NCI-H1105 (cell line): ENCODE measurements at places on chromosomes 7 and 10.
A peak's percentile ranks its signal among the peaks of the same experiment; 100 is the strongest.

GRCh38 chr7:74479961-74480829, 26.5 kb downstream of the GTF2IRD1 start:
- no peak for DNase-seq

DNA sequence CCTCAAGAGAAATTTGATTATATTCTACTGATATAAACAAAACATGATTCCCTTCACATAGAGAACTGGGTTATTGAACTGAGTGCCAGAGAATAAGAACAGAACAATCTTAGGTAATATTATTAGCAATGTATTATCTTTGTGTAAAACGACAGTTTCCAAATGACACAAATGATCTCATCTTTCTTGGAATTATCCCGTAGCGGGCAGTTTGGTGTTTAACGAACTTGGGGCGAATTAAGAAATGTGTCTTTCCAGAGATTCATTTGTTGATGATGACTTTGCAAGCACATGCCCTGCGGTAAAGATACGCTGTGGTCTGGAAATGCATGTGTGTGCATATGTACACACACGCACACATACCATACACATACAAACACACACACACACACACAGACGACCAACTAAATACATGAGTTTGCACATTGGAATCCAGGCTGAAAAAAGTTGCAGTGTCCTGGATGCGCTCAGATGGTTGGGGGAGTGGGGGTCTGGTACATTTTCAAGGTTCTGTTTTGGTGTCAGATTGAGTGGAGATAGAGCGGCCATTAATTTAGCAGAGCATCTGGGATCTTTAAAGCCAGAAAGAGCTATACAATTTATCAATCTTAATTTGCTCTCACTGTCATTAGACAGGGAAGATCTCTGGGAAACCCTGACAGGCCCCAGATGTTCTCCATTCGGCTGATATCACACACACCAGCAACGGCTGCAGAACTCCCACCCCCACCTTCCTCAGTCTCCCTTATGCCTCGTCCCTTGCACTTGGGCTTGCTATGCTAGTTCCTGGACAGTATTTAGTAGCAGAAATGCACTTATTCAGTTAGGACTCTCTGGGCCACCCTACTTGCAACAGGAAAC, 112.4 kb upstream of the FAM171A1 start:
- no peak for DNase-seq

- DNase-seq: no peak
These were observed 6.3 kb downstream of the CALML5 start for GRCh38 chr10:5492929-5493576.

DNA sequence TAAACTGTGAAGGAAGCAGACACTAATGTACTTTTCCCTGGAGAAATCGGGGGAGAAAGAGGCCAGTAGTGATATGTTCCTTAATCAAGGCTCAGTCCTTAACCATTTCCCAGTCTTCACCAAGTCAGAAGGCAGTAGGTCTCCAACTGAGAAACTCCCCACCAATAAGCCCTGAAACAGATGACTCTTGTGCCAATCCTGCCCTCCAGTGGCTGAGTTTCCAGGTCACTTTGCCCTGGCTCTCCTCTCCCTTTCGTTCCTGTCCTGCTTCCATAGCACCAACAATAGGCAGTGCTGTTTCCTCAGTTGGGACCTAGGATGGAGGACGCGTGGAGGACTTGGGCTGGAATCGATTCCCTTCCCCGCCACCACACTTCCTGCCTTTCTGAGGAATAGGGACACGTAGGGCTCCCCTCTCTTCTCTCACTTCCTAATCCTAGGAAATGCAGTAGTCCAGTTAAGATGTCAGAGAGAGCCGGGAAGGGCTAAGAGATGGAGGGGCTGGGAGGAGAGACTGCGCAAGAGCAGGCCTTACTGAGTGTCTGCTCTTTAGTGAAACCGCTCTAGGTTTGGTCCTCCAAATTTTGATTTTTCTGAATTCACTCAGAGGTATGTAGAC, 23.4 kb downstream of the ATOH7 start:
- peak; percentile 3 for DNase-seq

DNA sequence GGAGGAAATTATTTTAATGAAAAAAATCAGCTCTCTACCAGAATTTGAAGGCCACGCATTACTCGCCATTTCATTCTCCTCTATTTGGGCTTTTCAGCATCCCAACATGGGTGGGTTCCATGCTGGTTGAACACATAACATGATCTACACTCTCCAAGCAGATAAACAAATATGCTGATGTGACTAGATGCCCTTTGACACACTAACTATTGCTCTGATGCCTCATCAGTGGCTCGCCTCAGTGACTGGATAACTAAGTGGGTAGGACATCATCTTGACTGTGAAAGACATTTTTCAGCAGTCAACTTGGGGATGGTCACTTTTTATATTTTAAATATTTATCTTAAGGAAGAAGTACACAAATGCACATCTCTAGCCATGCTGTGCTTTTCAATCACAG, 113.9 kb upstream of the LAMB4 start:
- no peak for DNase-seq
